ENCODE measurements at places on chromosomes 2 and 18. TPM values are rescaled to one million over a fixed set of nuclear protein-coding genes. Genes with fewer than 3 reads are reported as not detected.

The CNGA3 gene
- not detected for polyA plus RNA-seq

DNA sequence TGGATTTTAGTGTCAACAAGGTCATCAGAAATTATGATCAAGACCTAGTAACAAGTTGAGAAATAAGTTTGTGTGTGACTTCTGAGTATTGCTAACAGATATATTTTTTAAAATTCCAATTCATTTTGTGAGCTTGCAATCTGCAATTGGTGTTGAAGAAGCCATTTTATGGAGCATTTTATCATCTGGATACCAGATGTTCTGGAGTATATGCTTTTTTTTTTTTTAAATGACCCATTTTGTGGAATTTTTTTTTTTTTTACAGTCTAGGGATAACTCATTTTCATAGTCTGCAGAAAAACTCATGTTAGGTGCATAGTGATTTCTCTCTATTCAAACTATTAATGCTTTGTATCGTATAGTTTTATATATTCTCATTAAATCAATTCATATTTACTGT lies 12.6 kb downstream of the QPCT start:
- no peaks in the 10 kb centered on the region for H3K36me3 ChIP-seq
- H3K4me3 ChIP-seq, result no peak overlapping the region
- no peak for DNase-seq
- no peaks in the 10 kb centered on the region for H3K4me1 ChIP-seq

DNA sequence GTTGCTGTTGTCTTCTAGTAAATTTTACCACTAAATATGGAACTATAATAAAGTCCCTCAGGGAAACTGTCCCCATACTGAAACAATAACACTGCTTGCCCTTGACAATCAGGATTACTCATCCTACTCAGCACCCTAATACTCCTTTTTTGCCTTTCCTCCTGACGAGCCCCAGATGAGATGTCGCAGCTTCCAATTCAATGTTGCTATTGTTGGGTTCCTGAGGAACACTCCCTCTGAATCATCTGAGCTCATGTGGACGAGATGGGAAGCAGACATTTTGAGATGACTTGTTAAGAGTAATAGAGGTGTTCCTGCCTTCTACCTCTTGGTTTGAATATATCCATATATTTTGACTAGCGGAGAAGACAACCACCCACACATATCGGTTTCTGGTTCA lies 187.8 kb upstream of the FAM98A start:
- H3K36me3 ChIP-seq, result no peaks in the 10 kb centered on the region
- no peaks in the 10 kb centered on the region for H3K27me3 ChIP-seq
- H3K4me3 ChIP-seq, result no peak overlapping the region
- no peak overlapping the region for H3K27ac ChIP-seq
- DNase-seq, result no peak
- no peaks in the 10 kb centered on the region for H3K4me1 ChIP-seq

GRCh38 chr18:48193521-48194492 lies 215.4 kb downstream of the ZBTB7C start:
- H3K27me3 ChIP-seq, result peaks cover 3% of the 10 kb centered on the region
- no peak overlapping the region for H3K27ac ChIP-seq
- H3K36me3 ChIP-seq, result no peaks in the 10 kb centered on the region
- DNase-seq, result no peak
- no peak overlapping the region for H3K4me3 ChIP-seq

DNA sequence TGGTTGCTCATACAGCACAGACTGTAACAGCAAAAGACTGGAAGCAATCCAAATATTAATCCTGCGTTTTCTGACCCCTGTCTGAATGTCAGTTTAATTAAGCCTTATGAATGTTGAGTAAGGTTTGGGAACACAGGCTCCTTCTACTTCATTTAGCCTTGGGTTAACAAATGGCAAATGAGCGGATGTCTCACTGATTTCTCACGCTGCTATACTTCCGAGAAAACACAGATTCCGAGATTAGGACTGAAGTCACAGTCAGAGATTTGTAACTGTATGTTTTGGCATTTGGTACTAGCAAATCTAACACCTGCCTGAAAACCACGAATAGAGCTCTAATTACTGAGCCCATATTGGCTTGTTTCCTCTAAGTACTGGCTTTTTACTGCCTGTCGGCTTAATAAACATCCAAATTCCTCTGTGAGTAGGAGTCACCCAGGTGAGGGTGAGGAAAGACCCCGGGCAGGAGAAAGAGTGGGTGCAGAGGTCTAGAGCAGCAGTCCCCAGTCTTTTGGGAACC lies 10.6 kb downstream of the MC5R start:
- no peaks in the 10 kb centered on the region for H3K36me3 ChIP-seq
- no peak for DNase-seq
- H3K27me3 ChIP-seq, result no peaks in the 10 kb centered on the region
- H3K4me1 ChIP-seq, result no peaks in the 10 kb centered on the region
- no peak overlapping the region for H3K27ac ChIP-seq
- no peak overlapping the region for H3K4me3 ChIP-seq

DNA sequence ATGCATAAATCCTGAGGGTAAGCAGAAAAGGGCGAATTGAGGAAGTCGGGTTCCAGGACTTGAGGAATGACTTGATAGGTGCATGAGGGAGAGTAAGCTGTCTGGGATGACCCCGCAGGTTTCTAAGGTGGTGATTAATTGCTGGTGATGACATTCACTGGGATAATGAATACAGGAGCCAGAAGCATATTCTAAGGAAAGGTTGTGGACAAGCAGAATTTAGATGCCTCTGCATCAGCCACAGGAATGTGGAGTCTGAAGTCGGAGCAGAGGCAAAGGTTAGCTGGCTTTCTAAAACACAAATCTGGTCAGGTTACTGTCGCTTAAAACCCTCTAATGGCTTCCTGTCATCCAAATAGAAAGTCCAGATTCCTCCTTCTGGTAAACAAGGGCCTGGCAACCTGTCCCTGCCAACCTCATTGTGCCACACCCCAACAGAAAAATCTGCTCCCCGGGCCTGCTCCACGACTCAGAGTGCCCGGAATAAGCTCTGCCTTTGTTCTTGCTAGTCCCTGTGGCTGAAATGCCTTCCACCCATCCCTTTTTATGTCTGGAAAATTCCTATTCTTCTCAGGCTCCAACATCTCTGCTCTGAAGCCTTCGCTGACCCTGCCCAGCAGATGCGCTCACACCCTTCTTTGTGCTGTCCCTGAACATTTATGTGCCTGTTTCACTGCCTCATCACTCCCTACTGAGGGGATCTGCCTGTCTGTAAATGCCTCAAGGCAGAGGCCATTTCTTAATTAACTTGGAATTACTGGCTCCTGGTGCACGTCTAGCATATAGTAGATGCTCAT lies 11.3 kb upstream of the TMEM214 start:
- H3K27ac ChIP-seq, result no peak overlapping the region
- H3K4me3 ChIP-seq, result no peak overlapping the region
- no peaks in the 10 kb centered on the region for H3K27me3 ChIP-seq
- DNase-seq, result no peak
- no peaks in the 10 kb centered on the region for H3K36me3 ChIP-seq

The TFPI gene
- 138 TPM for polyA plus RNA-seq

- peak overlapping the region; percentile 58 for H3K4me3 ChIP-seq
- no peaks in the 10 kb centered on the region for H3K36me3 ChIP-seq
- no peak overlapping the region for H3K27ac ChIP-seq
- H3K4me1 ChIP-seq, result no peaks in the 10 kb centered on the region
- H3K27me3 ChIP-seq, result no peaks in the 10 kb centered on the region
Observed at GRCh38 chr2:6917761-6918421, 679 bp downstream of the RNF144A start.

The R3HDM1 gene
- 65.7 TPM for polyA plus RNA-seq

- peaks cover 10% of the 10 kb centered on the region for H3K4me1 ChIP-seq
- H3K27ac ChIP-seq, result no peak overlapping the region
- no peaks in the 10 kb centered on the region for H3K27me3 ChIP-seq
Observed at GRCh38 chr2:64876137-64876647, 113.0 kb upstream of the SLC1A4 start.

The EDAR gene
- not detected for polyA plus RNA-seq

The REG3A gene
- polyA plus RNA-seq, result not detected

The ADRA2B gene
- not detected for polyA plus RNA-seq

The NYAP2 gene
- polyA plus RNA-seq, result not detected

DNA sequence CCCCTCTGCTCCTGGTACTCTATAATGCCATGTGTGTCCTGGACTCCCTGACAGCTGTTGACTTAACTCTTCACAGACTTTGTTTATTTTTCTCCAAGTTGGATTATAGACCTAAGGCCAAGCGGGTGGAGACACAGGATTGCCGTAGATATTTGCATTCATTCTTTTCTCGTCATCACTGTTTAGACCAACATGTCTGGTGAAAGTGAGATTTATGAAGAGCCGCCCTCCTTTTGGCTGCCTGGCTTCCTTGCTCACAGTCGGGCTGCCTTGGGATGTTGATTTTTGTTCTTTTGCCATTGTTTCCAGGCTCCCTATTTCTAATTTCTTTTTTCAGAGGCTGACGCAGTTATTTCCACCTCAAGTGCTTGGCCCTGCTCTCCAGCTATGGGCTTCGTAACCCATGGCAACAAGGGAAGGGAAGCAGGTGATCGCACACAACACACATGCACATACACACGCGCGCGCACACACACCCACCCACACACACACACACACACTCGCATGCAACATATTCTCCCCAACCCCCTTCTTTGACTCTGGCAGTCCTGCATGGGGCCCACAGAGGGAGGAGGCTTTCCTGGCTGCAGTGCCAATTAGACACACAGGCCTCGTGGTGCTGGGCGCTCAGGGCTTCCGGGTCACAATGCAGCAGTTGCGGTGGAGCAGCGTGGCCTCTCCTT lies 296.5 kb downstream of the MTX2 start:
- peak overlapping the region; percentile 2 for H3K4me3 ChIP-seq
- peak overlapping the region; percentile 67 for H3K27ac ChIP-seq
- peak; percentile 98 for DNase-seq
- no peaks in the 10 kb centered on the region for H3K36me3 ChIP-seq
- no peaks in the 10 kb centered on the region for H3K27me3 ChIP-seq

GRCh38 chr2:204667990-204668389 lies 122.7 kb downstream of the PARD3B start:
- no peak overlapping the region for H3K27ac ChIP-seq
- no peak for DNase-seq
- no peak overlapping the region for H3K4me3 ChIP-seq

The EMILIN1 gene
- polyA plus RNA-seq, result 11.7 TPM

The CCDC85A gene
- 6.0 TPM for polyA plus RNA-seq

GRCh38 chr18:36316246-36316645 lies 18.7 kb downstream of the FHOD3 start:
- no peaks in the 10 kb centered on the region for H3K4me1 ChIP-seq
- no peaks in the 10 kb centered on the region for H3K36me3 ChIP-seq
- no peak overlapping the region for H3K4me3 ChIP-seq

DNA sequence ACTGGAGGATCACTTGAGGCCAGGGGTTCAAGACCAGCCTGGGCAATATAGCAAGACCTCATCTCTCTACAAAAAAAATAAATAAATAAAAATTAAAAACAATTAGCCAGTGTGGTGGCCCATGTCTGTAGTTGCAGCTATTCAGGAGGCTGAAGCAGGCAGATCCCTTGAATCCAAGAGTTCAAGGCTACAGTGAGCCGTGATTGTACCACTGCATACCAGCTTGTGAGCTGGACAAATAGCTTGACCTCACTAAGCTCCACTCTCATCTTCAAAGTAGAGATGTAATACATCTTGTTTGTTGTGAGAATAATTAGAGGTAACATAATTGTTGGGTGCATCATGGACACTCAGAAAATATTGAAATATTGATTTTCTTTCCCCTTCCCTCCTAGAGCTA lies 31.1 kb upstream of the MAPRE2 start:
- H3K4me1 ChIP-seq, result peaks cover 4% of the 10 kb centered on the region
- no peaks in the 10 kb centered on the region for H3K36me3 ChIP-seq
- H3K27ac ChIP-seq, result no peak overlapping the region
